ENCODE measurements at places on chromosomes 12 and 14.

DNA sequence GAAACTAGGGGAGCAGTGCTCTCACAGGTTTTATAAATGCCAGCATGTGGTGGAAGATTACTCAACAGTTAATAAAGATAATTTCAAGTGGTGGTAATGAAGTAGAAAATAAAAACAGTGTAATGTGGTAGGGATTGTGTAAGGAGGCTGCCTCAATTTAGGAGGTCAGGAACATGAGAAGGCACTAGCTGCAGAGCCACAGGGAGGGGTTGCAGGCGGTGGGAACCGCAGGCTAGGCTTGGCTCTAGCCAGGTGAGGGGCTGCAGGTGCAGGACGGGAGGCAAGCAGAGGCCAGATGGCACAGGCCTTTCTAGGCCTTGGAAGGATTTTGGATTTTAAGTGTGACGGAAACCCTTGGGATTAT, 768 bp downstream of the METTL25 start:
- DNase-seq, result no peak

DNA sequence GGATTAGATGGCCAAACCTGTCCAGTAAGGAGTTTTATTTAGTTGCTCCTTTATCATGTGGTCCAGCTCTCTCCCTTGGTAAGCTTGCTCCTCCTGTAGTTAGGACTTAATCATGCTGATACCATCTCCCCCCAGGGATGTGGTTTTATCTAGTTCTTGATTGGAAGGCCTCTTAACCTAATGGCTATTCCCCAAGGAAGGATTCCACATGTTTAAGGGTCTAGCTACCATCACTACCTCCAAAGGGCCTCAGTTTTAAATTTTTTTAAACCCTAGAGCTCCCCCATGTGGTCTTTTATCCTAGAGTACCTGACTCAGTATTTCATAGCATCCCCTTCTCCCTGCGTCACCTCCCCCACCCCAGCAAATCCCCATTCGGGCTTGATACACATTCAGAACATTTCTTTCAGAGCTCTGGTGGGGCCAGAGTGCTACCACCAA, 22.5 kb downstream of the MAP3K12 start:
- DNase-seq, result no peak

GRCh38 chr12:27604431-27604830, 80.4 kb downstream of the PPFIBP1 start:
- DNase-seq, result no peak

DNA sequence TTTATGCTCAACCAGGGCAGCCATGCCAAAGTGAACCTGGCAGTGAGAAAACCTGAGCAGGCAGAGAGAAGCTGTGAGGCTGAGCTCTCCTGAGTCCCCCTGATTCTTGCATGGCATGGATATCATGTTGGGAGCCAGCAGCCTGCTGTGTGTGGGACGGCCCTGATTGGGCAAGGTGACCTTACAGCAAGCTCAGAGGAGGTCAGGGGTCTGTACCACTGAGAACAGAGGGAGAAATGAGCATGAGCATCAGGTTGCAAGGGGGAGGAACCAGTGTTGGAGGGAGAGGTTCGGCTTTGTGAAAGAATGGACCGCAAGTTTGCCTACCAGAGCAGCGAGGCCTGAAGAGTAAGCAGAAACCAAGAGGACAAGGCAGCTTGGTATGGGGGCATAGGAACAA, 59.1 kb upstream of the PTGR2 start:
- DNase-seq, result no peak

DNA sequence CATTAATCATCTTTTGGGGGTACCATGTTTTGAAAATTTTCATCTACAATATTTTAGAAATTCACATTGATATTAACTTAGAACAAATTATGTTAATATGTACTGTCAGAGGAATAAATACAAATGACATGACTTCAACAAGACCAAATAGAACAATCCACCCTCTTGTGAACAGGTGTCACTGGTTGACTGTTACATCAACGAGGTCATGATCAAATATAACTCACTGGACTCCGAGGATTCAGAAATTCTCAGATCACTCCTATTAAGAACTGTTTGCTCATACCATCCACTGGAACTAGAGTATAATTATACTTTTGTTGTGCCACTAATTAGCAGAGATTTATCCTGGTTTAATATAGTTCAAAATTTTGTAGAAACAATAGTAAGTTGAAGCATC, 318.8 kb downstream of the PRKD1 start:
- DNase-seq, result no peak

DNA sequence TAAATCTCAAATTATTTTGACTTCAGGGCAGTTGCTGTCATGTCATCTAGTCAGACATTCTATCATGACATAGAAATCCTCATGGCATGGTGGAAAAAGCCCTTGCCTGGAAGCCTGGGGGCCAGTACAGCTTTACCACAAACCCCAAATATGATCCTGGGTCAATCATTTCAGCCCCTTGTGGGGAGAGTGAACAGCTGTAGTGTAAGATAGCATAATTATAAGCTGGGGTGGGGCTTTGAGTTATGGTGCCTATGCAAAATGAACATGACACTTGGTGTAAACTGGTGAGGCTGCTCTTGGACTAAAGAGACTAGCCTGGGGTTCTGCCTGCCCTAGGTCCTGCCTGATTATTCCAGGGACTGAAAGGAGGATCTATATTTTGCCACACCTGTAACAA, 207.7 kb upstream of the DDHD1 start:
- no peak for DNase-seq

- no peak for DNase-seq
Observed at GRCh38 chr12:109435428-109436187, 41.5 kb downstream of the KCTD10 start.

DNA sequence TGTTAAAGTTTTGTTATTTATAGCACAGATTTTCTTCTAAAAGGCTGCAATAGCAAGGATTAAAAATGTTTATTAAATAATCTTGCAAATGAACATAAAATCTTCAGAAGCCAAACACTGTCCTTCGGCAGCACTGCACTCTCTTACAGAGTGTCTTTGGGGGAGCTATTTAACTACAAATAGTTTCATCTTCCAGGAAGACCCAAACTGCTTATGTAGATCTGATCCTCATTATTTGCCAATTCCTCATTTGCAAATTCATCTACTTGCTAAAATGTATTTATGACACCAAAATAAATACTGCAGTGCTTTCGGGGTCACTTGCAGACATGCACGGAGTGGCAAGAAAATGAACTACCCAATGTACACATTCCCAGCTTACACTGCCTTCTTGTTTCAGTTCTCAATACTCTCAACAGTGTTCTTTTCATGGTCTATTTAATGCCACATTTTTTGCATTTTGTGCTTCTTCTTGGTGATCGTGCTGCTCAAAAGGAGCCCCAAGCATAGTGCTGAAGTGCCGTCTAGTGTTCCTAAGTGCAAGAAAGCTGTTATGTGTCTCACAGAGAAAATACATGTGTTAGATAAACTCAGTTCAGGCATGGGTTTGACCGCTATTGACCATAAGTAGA, 128.1 kb downstream of the PRKD1 start:
- no peak for DNase-seq

DNA sequence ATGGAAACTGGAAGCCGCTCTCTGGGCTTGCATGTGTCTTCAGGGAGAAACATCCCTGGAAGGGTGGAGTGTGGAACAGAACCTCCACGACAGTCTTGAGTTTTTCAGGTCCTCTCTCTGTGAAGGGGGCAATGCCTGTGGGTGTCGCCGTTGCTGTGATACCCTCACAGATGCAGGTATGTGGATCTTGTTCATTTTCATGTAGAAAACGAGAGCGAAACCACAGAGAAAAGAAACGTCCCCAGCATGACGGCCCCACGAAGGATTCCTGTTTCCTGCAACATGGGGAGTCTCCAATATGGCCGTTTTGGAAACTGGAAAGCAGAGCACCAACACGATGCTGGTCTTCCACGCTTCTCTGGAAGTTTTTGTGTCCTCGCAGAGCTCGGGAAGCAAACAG, 187.9 kb downstream of the ALG10 start:
- no peak for DNase-seq

- DNase-seq, result no peak
Observed at GRCh38 chr14:104284107-104284592, 145.8 kb downstream of the KIF26A start.

All from mammary epithelial cell (primary cell).